ENCODE measurements at places on chromosomes 2 and 18.

DNA sequence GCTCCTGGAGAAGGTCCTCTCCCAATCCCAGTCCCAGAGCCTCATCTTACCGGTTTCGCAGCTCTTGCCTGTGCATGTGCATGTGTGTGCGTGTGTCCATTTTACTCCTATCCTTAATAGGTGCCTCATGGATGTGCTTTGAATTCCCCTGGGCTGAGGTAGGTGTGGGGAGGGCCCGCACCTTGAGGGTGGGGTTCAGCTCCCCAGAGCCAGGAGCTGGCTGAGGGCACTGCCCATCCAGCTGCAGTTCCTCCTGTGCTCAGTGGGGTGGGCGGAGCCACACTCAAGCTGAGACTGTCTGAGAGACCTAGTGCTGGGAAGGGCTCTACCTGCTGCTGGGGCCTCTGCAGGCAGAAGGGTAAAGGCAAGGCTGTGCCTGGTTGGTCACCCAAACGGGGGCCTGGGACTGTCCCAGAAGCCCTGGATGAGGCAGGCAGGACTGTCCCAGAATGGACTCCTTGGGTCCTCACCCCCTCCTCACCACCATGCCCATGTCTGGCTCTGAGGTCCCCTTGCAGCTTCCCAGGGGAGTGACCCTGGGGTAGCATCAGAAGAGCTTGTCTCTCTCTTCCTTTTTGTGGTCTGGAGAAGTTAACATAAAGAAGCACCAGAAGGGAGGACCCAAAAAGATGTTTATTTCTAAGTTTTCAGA lies 8.9 kb downstream of the GDF7 start:
- no peak for DNase-seq

GRCh38 chr2:240630771-240631547 lies 5.7 kb downstream of the GPR35 start:
- no peak for DNase-seq

DNA sequence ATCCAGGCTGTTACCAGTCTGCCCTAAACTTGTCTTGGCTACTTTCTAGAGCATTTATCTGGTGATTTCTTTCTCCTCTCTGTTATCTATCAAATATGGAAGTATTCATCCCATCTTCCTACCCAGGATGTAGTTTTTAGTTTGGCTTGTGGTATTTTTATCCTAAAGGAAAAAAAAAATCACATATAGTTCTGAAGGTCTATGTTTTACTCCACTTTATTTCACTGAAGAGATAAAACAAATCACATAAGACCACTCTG lies 62.2 kb downstream of the PXDN start:
- DNase-seq = no peak

DNA sequence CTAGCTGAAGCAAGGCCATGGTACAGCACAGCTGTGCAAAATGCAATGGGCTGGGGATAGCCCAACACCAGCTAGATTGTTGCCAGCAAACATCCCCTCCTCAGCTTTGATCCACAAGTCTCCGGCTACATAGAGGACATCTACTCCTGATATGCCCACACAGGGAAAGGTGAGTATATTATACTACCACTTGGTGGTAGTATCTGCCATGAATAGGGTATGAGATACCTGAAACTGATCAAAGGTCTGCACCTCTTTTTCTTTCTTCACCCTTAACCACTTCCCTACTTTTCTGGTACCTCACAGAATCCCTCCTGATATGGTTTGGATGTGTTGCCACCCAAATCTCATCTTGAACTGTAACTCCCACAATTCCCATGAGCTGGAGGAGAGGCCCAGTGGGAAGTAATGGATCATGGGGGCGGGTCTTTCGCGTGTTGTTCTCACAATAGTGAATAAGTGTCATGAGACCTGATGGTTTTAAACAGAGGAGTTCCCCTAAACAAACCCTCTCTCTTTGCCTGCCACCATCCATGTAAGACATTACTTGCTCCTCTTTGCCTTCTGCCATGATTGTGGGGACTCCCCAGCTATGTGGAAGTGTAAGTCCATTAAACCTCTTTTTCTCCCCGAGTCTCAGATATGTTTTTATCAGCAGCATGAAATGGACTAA lies 279.6 kb downstream of the TXNL1 start:
- DNase-seq = no peak

Data from effector CD4-positive, alpha-beta T cell (primary cell).